T-helper 17 cell (primary cell): ENCODE measurements at places on chromosomes 6 and 20.

GRCh38 chr6:168706471-168707177, 265.6 kb downstream of the SMOC2 start:
- DNase-seq, result no peak

DNA sequence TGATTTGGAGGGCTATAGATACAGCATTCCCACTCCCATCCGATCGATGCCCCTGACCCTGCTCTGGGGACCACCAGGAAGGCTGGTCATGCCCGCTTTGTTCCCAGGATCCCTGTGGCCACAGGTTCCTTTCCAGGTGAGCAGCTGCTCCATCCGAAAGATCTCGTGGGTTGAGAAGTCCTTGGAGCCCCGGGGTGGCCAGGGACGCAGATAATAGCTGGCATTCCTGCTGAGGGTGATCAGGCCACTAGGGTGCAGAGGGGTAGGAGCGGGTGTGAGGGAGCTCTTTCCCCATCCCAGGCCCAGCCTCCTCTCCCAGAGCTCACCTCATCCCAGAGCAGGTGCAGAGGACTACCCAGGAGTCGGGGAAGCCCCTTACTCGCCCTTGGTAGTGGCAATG, 7.4 kb downstream of the ADAM33 start:
- no peak for DNase-seq

GRCh38 chr20:7879883-7880282, 60.4 kb downstream of the HAO1 start:
- no peak for DNase-seq

DNA sequence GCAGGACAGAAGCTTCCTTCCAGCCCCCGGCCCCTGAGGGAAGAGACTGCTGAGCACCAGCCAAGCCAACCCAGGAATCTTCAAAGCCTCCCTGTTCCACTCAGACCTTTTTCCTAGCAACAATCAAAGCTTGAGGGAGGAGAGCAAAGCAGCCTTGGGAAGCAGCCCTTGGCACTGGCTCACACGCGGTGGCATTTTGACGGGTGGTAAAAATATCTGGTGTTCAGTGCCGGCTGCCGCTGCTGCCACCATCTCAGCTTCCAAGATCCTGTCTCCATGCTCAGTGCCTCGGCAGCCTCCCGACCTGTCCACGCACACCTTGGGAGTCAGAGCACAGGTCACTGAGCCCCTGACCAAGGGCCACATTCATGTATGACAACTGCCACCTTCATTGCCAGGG, 170.1 kb downstream of the LRFN2 start:
- no peak for DNase-seq

DNA sequence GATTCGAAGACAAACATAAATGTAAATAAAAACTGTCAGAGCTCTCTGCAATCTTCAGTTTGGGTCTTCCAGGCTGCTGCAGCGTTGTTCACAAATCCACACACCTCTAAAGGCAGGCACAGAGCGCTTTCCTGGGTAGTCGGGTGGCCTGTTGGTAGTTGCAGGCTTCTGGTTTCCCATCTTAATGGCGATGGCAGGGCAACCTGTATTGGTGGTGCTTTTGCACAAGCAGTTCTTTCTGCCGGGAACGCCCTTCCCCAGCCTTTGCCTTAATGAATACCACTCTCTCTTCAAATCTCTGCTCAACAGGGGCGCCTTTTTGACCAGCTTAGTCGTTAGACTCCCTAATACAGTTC, 723 bp upstream of the IFT52 start:
- DNase-seq, result no peak
